ENCODE measurements at places on chromosomes 7 and 10.

- DNase-seq, result no peak
Observed at GRCh38 chr10:91974960-91975359, 51.4 kb downstream of the BTAF1 start.

GRCh38 chr10:71832967-71833366, 18.1 kb downstream of the PSAP start:
- DNase-seq, result no peak

DNA sequence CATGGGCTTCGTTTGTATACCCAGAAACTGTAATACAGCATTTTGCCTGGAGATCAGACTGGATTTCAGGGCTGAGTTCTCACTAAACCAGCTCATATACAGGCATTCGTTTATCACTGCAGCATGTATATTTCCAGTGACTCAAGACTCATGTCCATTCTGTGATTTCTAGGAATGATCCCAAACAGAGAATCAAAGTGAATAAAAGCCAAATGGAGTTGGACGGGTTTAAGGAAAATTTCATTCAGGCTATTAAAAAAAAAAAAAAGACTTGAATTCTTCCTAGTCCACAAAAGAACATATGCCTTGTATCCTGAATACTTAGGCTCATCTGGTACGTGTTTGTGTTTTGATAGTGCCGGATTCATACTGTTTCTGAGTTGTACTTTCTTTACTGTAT, 46.8 kb downstream of the TET1 start:
- no peak for DNase-seq

GRCh38 chr10:28945959-28946358, 268.6 kb downstream of the BAMBI start:
- DNase-seq, result no peak

DNA sequence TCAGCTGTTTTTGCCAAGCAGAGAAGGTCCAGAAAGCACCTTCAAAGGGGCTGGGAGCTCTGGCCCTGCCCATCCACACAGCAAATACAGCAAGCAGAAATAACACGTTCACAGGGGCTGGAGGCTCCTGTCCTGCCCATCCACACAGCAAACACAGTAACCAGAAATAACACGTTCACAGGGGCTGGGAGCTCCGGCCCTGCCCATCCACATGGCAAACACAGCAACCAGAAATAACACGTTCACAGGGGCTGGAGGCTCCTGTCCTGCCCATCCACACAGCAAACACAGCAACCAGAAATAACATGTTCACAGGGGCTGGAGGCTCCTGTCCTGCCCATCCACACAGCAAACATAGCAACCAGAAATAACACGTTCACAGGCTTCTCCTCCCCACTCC, 558.1 kb downstream of the PTPRN2 start:
- DNase-seq, result no peak

DNA sequence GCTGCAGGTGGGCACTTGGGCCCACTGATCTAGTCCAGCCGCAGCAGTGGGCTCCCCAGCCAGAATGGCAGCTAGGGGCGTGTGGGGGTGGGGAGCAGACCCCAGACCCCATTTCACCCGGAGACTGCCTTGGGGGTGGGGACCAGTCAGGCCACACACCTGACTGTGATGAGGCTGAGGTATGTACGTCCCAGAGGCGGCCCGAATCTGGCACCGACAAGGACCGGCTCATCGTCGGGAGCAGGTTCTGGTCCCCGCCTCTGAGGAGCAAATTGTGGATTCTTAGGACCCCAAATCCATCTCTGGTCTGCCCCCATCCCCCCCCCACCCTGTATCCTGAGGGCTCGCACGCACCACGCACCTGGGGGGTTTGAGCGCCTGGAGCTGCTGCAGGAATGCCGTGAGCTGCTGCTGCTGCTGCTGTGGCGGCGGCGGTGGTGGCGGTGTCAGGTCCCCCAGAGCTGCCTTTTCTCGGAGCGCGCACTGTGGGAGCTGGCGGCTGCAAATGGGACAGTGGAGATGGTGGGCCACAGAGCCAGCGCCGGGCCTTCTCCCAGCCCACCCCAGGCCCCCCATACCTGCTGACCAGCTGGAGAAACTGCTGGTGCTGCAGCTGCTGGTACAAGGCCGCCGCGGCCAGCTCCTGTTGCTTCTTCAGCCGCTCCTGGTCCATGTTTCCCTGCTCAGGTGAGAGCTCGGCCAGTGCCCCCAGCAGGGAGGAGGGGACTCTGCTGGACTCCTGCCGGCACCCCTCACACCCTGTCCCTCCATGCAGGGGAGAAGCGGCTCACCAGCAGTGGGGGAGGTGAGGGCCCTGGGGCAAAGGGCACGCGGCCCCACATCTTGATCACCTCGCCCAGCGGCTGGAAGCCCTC, 10.2 kb downstream of the GIGYF1 start:
- no peak for DNase-seq

- DNase-seq, result no peak
Observed at GRCh38 chr10:18341055-18341454, 200.8 kb downstream of the CACNB2 start.

DNA sequence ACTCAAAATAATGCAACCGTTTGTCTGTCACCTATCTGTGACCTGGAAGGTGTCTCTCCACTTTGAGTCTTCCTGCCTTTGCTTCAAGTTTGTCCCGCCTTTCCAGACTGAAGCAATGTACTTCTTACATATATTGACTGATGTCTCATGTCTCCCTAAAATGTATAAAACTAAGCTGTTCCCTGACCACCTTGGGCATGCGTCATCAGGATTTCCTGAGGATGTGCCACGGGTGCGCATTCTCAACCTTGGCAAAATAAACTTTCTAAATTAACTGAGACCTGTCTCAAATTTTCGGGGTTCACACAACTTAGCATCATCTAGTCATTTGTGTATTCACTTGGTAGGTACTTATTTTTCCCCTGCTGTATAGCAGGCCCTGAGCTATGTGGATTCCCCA, 65.3 kb upstream of the JCAD start:
- DNase-seq, result no peak

- no peak for DNase-seq
Observed at GRCh38 chr7:139913021-139913844, 84.2 kb downstream of the TBXAS1 start.

DNA sequence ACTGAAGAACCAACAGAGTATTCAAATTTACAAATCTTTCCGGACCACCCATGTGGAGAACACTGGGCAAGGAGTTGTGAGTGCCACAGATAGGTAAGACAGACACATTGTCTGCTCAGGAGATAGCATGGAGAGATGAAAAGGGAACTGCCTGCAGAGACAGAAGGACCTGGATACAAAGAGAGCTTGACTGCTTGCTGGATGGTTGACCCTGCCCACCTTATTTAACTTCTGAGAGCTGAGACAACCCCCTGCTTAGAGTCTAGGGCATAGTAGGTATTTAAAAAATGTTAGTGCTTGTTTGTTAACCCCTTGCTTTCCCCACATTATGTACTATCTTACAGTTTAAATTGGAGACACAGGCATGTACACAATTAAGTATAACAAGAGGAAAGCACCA, 314.1 kb downstream of the THSD7A start:
- DNase-seq, result no peak

DNA sequence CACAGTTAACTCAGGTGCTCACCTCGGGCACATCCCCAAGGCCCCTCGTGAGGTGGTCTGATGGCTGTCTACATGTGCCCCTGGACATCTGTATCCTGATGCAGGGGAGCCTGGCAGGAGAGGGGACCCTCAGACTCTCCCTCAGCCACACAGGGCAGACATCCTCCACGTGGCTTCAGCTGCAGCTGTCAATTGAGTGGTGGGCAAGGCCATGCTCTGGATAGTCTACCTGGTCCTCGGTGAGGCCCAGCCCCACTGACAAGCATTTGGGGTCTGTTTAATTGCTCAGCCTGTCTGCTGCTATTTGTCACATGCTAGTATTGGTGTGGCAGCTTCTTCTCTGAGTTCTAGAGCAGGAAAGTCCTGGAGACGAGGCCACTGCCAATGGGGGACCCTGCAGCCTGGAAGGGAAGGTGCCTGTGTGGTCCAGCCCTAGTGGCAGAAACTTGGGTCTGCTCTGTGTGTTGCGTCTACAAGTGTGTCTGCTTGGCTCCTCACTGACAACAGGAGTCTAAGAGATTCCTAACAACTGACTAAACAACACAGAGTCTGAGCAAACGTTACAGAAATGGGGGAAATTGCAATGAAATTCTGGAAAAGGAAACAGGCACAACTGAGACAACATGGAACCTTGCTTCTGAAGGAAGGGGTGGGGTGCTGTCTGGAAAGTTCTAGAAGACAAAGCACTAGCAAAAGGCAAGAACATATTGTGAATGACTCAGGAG, 59.3 kb upstream of the IGFBP3 start:
- DNase-seq, result no peak

Data from CD4-positive, alpha-beta T cell treated with Interleukin-2 at 100 ng/mL for 4 hours (primary cell).